Left forelimb (tissue), 1 donor: ENCODE measurements at places on chromosomes 11 and 22.

GRCh38 chr22:17537155-17537554 is 26.1 kb upstream of the SLC25A18 start:
- no peak for DNase-seq

- DNase-seq, result no peak
Measured at GRCh38 chr11:72370201-72370600, 64.1 kb downstream of the CLPB start.

DNA sequence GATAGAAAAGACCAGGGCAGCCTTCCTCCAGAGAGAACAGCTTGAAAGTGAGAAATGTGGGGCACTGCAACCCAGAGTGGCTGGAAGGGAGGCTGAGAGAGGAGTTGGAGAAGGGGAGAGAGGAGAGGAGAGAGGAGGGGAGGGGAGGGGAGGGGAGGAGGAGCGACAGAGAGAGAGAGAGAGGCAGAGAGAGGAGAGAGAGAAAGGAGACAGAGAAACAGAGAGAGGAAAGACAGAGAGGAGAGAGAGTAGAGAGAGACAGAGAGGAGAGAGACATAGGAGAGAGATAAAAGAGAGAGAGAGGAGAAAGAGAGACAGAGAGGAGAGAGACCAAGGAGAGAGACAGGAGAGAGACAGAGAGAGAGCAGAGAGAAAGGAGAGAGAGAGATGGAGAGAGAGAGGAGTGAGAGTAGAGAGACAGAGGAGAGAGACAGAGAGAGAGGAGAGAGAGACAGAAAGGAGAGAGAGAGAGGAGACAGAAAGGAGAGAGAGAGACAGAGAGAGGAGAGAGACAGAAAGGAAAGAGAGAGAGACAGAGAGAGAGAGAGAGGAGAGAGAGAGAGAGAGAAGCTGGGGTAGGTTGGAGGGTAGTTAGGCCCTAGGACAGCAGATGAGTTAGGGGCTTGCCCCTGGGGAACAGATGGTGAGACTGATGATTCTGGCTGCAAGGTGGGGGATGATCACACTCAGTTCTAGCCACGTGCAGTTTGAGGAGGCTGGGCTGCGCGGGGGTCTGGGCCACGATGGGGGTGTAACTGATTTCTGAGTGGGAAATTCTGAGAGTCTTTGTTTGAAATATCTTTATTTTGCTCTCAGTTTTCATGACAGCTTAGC is 8.5 kb upstream of the SCYL1 start:
- no peak for DNase-seq

GRCh38 chr11:67691149-67691548 is 16.7 kb upstream of the ALDH3B2 start:
- DNase-seq, result no peak

DNA sequence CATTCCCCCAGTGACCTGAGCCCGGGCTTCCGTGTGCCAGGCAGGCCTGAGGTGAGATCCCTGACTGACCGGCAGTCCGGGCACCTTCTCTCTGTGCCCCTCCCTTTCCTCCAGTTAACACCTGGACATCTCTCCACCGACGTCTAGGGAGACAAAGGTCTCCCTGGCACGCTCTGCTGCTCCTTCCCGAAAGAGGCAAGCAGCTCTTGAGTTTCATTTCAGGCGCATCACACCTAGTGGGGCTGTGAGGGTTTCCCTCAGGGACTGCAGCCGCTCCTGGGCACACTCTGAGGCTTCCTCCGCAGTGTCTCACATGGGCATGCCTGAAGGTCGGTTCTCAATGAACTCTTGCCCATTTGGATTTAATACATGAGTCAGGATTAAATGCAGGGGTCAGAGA is 322.7 kb downstream of the CTTN start:
- DNase-seq, result no peak

- DNase-seq, result no peak
Measured at GRCh38 chr11:20045098-20045688, 115.1 kb downstream of the DBX1 start.

DNA sequence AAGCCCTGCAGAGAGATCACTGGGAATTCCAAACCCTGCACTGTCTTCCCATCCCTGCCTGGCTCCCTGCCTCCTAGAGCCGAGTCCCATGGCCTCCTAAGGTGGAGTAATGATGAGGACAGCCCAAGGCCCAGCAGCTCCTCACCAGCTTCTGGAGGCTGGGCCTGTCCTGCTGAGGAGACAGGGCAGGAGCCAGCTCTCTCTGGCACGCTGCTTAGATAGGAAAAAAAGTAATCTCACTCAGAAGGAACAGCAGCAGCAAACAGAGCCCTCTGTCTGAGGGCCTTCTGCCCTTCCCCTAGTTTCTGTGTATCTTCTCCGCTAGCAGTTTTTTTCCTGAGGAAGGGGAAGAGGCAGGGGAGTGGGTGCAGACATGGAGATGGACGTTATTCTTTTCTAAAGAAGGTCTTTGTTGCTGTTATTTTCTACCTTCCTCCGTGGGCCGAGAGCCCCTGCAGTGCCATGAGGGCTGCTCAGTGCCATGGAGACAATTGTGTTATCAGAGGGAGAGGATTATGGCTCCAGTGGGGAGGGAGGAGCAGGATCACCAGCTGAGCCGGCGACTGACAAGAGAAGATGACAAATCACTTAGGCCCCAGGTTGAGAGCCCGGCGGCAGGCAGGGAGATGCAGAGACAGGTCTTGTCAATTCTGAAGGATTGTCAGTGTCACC is 315.3 kb downstream of the BUD13 start:
- DNase-seq, result no peak

- DNase-seq, result no peak
Measured at GRCh38 chr11:27150098-27150497, 109.5 kb downstream of the BBOX1 start.

GRCh38 chr11:112534208-112534607 is 273.5 kb upstream of the PLET1 start:
- no peak for DNase-seq

DNA sequence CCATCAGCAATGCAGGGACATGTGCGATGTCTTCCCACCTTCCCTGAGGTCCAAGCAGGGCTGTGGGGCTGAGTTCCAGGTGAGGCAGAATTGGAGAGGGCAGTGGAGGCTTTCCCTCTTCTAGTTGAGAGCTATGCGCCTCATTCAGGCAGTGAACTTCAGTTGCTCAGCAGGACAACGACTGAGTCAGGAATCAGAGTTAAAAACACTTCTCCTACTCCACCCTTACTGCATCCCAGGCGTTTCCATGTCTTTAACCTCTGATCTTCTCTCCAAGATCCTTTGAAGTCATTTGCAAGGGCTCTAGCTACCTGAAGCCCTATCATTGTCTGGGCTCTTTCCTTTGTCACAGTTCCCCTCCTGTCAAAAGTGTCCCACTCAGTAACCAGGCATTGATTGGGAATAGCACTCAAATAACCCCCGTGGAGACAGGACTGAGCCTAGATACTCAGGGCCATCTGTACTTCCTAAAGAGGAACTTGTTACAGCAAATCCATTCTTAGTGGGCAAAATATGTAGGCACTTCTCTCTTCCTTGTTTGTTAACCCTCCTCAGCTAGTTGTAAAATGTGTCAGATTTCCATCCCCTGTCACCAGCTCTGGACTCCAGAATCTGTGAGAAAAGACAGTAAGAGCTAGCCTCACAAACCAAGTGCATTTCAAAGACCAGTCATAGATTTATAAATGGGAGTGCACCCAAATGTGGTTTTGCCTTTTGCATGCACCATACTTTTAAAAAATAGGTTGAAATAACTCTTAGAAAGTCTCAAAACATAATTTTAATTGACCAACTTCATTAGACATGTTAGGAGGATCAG is 72.5 kb upstream of the MYO18B start:
- DNase-seq, result no peak

DNA sequence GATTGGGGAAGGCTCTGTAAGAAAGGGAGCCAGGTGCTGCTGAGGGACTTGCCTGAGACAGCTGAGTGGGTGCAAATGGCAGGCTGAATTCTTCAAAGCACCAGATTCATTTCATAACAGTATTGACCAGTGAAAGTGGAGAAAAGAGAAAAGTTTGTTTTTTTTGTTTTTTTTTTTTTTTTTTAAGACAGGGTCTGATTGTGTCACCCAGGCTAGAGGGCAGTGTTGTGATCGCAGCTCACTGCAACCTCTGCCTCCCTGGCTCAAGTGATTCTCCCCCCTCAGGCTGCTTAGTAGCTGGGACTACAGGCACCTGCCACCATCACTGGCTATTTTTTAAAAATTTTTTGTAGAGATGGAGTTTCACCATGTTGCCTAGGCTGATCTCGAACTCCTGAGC is 494.0 kb downstream of the MIAT start:
- DNase-seq, result no peak

DNA sequence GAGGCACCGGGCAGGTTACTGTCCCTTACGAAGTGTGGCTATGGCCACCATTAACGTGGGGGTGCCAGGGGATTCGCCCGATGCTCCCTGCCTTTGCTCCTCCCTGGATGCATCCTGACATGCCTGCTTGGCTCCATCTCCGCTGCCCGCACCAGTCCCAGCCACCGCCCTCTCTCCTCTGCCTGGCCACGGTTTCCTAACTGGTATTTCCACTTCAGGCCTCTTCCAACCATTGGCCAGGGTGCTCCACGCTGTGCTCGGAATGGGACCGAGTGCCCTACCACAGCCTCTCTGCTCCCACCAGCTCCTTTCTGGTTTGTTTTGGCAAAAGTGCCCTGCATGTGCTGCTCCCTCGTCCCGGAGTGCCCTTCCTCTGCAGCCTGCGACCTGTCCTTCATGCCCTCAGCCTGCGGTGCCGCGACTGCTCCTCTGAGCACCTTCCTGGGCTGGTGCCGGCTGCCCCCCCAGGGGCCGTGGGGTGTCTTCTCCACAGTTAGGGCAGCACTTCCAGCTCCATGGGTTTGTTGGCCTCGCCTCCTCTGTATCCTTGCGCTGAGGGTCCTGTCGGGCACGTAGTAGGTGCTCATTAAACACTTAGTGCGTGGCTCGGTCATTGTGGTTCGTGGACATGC is 12.6 kb upstream of the GRAMD4 start:
- no peak for DNase-seq
